Stimulated activated CD4-positive, alpha-beta T cell treated with anti-CD3 and anti-CD28 coated beads, TNF-alpha, amount 100 ng/mL, for 1 hour (primary cell): ENCODE measurements at places on chromosomes 3 and 15.

DNA sequence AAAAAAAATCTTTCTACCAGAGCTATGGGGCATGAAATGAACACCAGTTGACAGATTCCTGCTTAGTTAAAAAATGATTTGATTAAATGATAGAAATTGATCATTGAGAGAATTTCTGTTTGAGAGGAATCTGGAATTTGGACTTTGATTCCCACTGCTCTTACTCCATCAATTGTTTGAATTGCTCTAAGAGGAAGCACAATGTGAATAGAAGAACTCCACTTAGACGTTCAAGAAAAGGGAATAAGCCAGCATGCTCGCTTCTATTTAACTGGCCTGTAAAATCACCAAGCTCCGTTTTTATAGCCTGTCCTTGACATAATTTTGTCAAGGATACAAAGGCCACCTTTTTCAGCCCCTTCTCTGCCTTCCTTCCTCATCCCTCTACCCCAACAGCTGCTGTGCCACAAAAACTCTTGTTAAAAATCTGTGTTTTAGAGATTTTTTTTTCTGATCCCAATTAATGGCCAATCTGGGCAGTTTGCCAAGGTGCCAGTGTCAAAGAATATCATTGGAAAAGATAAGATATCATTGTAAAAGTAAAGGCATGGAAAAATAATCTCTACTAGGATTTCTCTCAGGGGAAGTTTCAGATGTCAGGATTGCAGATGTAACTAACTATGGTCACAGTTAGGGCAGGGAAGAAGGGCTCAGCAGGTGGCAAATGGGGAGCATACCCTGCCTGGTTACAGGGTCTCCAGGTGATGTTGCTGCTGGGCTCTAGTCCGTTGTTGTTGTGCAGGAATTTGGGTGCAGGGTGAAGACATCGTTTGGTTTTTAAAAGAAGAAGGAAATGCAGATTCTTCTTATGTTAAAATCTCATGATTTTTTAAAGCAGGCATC, 301.8 kb upstream of the PDZRN3 start:
- no peak for DNase-seq

GRCh38 chr3:71659864-71660591, 65.2 kb downstream of the EIF4E3 start:
- no peak for DNase-seq

DNA sequence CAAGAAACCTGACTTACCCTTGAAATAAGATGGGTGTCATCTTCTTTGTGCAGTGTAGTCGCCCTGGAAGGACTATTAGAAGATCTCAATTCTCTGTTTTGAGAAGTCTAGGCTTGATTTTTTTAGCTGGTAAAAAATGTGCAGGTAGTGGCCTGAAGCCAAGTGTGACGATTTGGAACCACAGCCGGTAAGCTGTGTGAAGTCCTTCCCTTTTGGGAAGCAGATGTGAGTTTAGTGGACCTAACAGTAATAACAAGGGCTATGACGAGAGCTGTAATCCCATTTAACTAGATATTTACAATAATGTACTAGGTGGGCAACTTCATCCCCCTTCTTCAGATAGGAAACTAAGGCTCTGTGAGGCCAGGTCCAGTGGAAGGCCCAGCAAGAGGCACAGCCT, 81.7 kb upstream of the MYZAP start:
- no peak for DNase-seq

GRCh38 chr3:30747771-30748281, 141.4 kb downstream of the TGFBR2 start:
- no peak for DNase-seq

GRCh38 chr15:33131552-33132232, 62.8 kb downstream of the FMN1 start:
- no peak for DNase-seq

GRCh38 chr3:11482021-11482420, 161.7 kb downstream of the VGLL4 start:
- DNase-seq: no peak

DNA sequence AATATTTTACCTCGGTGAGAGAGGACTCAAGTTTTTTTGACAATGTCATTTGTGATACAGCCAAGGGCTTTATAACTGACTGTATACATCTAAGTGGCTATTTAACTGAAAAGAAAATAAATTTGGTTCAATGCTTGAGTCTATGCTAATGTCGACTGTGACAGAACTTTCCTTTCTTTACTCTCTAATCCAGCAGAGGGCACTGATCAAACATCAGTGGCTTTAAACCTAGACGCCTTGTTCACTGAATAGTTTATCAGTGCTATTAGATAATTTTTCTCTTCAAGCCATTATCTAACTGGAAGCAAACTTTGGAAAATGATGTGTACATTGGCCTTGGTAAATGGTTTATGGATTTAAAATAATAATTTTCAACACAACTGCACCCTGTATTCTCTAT, 285.1 kb downstream of the CHL1 start:
- DNase-seq: no peak

- no peak for DNase-seq
Measured at GRCh38 chr3:196390116-196390515, 42.1 kb downstream of the UBXN7 start.
